ENCODE measurements at places on chromosomes 3 and 15. TPM values are rescaled to one million over a fixed set of nuclear protein-coding genes. Genes with fewer than 3 reads are reported as not detected.

The SYNPR gene
- polyA plus RNA-seq: not detected

The BTLA gene
- polyA plus RNA-seq: 0.61 TPM

The BMF gene
- 10.8 TPM for polyA plus RNA-seq

The SLC7A14 gene
- not detected for polyA plus RNA-seq

The CATSPER2 gene
- polyA plus RNA-seq: 4.2 TPM

The PLA2G4D gene
- 0.31 TPM for polyA plus RNA-seq

The CASR gene
- polyA plus RNA-seq: 0.02 TPM

The EBLN2 gene
- polyA plus RNA-seq: 1.2 TPM

Data from lung (tissue), 17 donors.